SHP77 treated with DMSO at 0.1 percent for 48 hours (cell line): ENCODE measurements at places on chromosomes 3 and 15.

GRCh38 chr3:69770219-69770618, 31.0 kb downstream of the MITF start:
- no peak for DNase-seq

GRCh38 chr3:197508461-197508860, 47.3 kb downstream of the BDH1 start:
- no peak for DNase-seq

DNA sequence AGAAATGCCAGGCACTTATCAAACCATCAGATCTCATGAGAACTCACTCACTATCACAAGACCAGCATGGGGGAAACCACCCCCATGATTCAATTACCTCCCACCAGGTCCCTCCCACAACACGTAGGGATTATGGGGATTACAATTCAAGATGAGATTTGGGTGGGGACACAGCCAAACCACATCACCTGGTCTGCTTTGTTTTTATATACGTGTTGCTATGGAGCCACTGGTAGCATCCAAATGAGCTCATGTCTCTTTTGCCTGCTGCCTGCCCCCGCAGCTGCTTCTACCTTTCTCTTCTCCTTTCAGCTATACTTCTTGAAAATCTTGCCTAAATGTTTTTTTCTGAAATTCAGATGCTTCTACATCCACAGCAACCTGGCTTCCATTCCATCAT, 26.8 kb upstream of the PCOLCE2 start:
- DNase-seq: no peak

DNA sequence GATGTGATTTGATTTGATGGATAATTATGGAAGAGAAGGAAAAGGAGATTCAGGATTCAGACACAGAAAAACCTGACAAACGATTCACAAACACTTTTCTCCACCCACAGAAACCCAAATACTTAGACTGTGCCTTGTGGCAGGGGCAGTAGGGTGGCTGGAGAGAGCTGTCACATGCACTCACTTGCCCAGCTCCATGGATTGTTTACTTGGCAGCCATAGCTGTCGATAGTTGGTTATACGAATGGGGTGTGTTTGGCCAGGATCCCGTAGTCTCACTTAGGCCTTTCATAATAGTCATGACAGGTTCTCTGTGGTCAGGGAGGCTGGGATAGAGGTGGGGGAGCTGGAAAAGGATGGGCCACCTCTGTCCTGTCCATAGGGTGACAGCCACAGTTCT, 76.9 kb downstream of the CACNA1D start:
- DNase-seq: no peak

DNA sequence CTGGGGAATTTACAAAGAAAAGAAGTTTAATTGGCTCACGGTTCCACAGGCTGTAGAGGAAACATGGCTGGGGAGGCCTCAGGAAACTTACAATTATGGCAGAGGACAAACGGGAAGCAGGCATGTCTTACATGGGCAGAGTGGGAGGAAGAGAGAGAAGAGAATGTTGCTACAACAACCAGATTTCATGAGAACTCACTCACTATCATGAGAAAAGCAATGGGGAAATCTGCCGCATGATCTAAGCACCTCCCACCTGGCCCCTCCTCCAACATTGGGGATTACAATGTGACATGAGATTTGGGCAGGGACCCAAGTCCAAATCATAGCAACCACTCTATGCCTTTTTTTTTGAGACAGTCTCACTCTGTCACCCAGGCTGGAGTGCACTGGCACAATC, 28.8 kb downstream of the PCNP start:
- no peak for DNase-seq

GRCh38 chr15:55942332-55942731, 51.1 kb downstream of the NEDD4 start:
- no peak for DNase-seq

- DNase-seq: no peak
Observed at GRCh38 chr15:96505014-96505413, 174.5 kb downstream of the NR2F2 start.

DNA sequence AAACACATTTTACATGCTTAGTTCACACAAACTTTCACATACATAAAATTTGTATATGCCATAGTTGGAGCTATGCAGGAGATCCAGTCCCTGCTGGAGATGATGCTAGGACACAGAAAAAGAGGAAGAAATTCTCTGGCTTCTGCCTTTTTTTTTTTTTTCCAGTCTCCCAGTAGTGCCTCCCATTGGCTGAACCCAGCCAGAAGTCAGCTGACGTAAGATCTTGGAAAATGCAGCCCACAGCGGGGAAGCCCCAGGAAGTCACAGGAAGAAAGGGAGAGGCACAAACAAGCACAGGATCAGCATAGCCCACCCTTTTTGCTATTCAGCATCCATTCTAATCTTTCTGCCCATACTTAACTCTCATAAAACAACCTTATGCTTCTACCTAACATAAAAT, 38.5 kb downstream of the SCN11A start:
- DNase-seq: no peak

- DNase-seq: no peak
Observed at GRCh38 chr15:64379216-64379960, 1.9 kb downstream of the PCLAF start.

- DNase-seq: no peak
Observed at GRCh38 chr3:156601497-156601896, 46.6 kb upstream of the SSR3 start.

DNA sequence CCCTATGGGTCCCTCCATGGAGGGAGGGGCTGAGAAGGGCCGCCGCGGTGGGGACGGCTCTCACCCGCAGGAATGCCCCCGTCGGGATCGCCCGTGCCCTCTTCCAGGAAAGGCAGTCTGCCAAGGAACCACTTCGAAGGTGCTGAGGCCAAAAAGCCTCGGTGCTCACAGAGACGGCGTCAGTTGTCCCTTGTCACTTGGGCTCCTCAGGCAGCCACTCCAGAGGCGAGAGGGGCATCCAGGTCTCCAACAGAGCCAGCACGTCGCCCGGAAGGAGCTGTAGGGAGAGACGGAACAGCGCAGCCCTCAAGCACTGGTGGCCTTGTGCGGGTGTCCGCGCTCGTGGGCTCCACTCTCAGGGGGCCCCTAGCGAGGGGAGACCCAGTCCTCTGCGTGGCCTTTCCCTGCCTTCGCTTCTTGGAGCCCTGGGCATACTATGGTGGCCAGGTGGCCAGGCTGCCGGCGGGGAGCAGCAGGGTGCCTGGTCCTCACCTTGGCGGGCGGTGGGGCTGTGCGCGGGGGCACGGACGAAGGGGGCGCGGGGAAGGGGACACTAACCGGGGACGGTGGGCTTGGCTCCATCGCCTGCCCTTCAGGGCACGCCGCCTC, 994 bp downstream of the MESP1 start:
- DNase-seq: no peak

DNA sequence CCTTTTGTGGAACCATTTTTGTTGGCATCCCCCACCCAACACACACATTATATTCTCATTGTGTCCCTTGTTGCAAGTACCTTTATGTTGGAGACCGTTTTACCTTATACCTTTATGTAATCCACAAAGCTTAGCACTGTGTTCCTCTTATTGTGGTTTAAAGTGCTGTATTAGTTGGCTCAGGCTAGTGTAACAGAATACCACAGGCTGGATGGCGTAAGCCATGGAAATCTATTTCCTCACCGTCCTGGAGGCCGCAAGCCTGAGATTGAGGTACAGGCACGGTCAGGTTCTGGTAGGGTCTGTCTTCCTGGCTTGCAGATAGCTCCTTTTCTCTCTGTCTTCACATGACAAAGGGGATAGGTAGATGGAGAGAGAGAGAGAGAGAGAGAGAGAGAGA, 302.8 kb downstream of the ROBO2 start:
- no peak for DNase-seq
